ENCODE measurements at places on chromosomes 5 and 9. TPM values are rescaled to one million over a fixed set of nuclear protein-coding genes. Genes with fewer than 3 reads are reported as not detected.
A peak's percentile ranks its signal among the peaks of the same experiment; 100 is the strongest.

IRGM gene
- polyA plus RNA-seq = not detected

TAF11L10 gene
- polyA plus RNA-seq = not detected

ANGPTL2 gene
- 0.69 TPM for polyA plus RNA-seq

TERT gene
- polyA plus RNA-seq = not detected

TRIO gene
- polyA plus RNA-seq = 53.2 TPM

SPATA31C1 gene
- not detected for polyA plus RNA-seq

SCAMP1 gene
- 3.9 TPM for polyA plus RNA-seq

PROB1 gene
- polyA plus RNA-seq = 0.69 TPM

NEURL1B gene
- 12.6 TPM for polyA plus RNA-seq

FAM219A gene
- 3.2 TPM for polyA plus RNA-seq

DOCK8 gene
- polyA plus RNA-seq = 22.8 TPM

CDK5RAP2 gene
- polyA plus RNA-seq = 11.4 TPM

DOK3 gene
- polyA plus RNA-seq = 3.0 TPM

WWC1 gene
- 15.0 TPM for polyA plus RNA-seq

DNA sequence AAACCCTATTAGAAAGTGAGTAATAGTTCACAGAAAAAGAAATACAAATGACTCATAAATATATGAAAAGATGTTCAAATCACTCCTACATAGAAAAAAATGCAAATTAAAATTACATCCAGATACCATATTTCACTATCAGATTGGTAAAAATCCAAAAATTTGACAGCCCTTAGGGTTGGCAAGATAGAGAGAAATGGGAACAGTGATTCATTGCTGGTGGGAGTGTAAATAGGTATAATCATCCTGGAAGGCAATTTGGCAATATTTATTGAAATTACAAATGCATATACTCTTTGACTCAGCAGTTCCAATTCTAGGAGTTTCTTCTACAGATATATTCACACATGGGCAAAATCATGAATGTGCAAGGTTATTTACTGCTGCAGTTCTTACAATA is 273.5 kb downstream of the NR2F1-AS1 start:
- no peak for DNase-seq

DNA sequence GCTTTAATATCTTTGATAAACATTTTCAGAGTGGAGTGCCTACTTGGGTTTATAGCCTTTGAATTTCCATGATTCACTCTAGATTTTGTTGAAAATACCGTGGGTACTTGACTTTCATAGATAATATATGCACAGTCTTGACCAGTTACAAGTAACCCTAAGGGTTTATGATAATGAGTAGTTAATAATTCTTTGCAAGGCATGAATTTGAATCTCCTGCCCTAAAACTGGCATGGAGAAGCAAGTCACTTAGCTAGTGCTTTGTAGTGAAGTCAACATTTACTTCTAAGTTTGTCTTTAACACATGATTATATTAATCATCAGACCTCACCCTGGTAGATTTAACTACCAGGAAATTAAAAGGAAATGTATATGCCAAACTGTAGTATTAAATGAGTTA is 115.8 kb downstream of the CWC27 start:
- no peak for DNase-seq

- DNase-seq = peak; percentile 30
These were observed 89.4 kb upstream of the SH3PXD2B start for GRCh38 chr5:172543484-172544298.

- DNase-seq = no peak
These were observed 157.8 kb downstream of the KCTD16 start for GRCh38 chr5:144328494-144328893.

- no peak for DNase-seq
These were observed 58.4 kb downstream of the COL23A1 start for GRCh38 chr5:178531786-178532185.

DNA sequence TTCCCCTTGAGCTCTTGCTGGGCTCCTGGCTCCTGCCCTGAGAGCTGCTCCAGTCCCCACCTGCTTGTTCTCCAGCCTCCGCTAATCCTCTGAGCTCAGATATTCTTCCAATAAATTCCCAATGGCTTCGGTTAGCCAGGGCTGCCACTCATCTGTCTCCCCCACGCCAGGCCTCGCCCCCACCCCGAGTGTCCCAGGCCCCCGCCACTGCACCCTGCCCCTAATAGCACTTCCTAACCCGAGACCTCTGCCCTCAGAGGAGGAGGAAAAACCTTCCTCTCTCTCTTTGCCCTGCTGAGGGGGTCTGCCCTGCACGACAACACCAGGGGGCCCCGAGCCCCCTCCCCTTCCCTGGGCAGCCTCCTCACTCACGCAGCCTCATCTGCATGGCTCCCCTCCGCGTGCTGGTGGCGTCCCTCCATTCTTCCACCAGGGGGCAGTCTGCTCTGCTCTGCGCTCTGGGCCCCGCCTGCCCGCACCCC is 5.4 kb upstream of the LCN15 start:
- DNase-seq = peak; percentile 58

DNA sequence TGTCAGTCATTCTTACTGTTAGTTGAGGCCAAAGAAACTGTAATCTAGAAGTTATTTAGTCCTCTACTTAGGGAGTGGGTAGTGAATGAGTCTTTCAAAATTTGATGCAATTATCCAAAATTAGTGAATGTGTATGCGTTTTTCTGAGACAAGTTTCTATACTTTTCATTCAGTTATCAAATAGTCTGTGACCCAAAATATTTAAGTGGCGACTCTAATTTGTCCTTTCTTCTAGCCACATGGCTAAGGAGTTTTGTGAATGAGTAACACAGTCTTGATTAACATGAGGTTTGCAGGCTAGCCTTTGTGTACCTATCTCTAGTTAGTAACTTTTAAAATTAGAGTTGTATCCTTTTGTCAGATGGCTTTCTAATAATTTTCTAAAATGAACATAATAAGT is 45.6 kb downstream of the COMMD10 start:
- no peak for DNase-seq

- DNase-seq = no peak
These were observed 1.6 kb downstream of the PHYKPL start for GRCh38 chr5:178230879-178231538.

GRCh38 chr5:1409381-1410110 is 35.7 kb downstream of the SLC6A3 start:
- peak; percentile 52 for DNase-seq

GRCh38 chr5:26737348-26738265 is 300.8 kb downstream of the CDH9 start:
- no peak for DNase-seq

GRCh38 chr9:1096155-1096964 is 46.2 kb downstream of the DMRT2 start:
- no peak for DNase-seq

DNA sequence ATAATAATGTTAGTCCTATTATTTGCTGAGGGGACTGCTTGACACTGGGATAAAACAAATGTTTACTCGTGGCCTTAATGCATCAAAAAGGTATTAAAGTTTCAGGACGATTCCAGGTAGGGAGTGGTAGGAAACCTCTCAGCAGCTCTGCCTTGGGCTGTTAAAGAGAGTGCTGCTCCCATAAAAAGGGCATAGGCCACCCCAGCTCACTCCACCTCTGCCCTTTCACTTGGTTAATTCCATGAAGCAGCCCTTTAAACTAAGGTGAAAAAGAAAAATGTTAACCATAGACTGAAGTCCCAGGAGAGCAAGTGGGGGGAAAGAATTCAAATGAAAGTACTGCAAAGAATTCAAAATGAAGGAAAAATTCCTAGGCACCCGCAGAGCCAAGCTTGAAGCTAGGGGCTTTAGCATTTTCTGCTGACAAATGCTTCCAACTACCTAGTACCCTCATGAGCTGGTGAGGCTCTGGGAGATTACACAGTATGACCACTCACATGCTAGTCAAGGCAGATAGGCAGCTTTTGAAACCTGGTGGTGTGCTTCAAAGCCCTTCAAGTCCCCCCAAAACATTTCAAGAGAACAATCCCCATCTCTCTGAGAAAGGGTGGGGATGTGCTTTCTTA is 8.5 kb downstream of the KLF9 start:
- no peak for DNase-seq

DNA sequence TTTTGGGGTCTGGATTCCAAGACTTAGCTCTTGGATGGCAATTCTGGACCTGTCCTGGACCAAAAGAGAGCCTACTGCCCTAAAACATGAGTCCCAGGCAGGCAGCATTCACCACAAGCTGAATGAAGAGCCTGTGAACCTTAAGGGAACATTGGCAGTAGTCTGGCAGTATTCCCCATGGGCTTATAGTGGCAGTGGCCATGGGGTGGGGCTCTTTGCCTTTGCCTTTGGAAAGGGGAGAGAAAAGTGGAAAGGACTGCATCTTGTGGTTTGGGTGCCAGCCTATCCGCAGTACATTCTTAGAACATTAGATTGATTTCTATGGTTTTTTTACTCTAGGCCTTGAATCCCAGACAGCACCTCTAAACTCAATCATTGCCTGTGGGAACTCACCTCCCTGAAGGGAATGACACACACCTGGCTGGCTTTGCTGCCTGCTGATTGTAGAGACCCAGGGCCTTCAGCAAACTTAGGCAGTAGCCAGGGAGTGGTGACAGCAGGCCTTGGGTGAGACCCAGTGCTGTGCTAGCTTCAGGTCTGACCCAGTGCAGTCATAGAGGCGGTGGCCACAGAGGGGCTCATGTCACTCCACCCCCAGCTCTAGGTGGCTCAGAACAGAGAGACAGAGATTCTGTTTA is 216.3 kb downstream of the CETN3 start:
- no peak for DNase-seq

DNA sequence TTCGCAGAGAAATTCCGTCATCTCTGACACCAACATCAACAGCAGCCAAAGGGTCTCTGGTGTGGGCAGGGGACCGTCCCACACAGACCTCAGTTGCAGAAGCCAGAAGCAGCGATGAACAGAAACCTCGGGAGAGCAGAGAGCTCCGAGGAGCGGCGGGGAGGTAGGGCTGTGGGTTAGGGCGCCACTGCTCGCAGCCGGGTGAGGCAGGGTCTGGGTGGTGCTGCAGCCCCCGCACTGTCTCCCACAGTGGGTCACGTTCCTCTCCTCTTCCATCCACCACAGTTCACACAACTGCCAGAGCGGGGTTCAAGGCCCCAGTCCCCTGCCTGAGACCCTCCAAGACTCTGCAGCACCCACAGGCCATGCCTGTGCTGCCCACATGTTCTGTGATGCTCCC is 99.9 kb downstream of the OLFM1 start:
- no peak for DNase-seq

GRCh38 chr5:141637767-141638419 is 1.1 kb downstream of the RELL2 start:
- peak; percentile 80 for DNase-seq

DNA sequence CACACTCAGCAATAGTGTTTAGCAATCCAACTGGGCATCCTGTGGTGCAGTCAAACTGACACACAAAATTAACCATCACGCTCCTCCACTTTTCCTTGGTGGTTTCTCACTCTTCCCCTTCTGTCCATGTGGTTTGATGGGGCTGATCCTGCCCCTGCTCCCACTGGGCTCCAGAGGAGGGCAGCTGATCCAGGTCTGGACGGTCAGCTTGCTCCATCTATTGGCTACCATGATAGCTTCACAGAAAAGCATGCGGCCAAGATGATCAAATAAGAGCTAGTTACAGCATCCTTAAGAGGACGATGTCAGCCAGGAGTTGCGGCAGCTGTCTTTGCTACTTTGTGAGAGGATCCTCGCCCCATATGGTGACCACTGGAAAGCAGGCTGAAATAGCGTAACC is 29.6 kb upstream of the RANBP17 start:
- DNase-seq = no peak

GRCh38 chr9:83988411-83988810 is 7.8 kb downstream of the RMI1 start:
- DNase-seq = no peak

GRCh38 chr9:81534138-81534875 is 155.0 kb downstream of the TLE1 start:
- DNase-seq = no peak

DNA sequence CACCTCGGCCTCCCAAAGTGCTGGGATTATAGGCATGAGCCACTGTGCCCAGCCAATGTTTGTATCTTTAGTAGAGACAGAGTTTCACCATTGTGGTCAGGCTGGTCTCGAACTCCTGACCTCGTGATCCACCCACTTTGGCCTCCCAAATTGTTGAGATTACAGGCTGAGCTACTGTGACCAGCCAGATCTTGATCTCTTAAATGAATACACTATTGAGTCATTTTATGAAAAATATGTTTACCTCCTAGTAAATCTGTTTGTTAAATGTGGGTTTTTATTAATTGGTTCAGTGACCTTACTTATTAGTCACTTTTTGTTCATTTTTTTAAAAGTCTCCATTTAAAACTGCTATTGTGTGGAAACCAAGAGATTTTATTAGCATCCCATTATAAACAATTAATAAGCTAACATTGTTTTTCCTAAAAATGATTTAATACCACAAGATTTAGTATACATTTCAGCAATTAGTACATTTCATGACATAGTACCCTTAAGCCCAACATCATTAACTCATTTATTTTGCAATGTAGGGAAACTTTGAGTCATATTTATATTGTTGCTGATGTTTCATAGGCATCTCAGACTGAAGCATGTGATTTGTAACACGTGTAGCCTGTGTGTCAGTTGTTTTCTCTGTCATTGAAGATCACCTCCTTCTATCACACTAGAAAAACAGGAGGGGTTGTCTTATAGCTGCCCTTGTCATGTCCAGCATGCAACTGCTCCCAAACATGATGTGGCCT is 261.2 kb downstream of the TAF11L14 start:
- no peak for DNase-seq

DNA sequence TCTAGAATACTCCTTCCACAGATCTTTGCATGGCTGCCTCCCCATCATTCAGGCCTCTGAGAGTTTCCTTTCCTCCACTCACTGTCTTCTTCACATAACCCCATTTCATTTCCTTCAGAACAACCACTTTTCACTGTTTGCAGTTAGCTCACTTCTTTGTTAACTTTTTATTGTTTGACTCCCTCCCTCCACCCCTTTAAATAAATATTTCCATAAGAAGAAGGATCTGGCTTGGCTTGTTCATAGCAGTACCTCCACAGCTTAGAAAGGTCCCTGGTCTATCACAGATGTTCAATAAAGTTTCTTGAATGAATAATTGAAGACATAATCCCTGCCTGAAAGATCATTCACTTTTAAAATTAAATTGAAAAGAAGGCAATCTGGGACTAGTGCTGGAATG is 661.6 kb downstream of the ACTL7B start:
- no peak for DNase-seq

DNA sequence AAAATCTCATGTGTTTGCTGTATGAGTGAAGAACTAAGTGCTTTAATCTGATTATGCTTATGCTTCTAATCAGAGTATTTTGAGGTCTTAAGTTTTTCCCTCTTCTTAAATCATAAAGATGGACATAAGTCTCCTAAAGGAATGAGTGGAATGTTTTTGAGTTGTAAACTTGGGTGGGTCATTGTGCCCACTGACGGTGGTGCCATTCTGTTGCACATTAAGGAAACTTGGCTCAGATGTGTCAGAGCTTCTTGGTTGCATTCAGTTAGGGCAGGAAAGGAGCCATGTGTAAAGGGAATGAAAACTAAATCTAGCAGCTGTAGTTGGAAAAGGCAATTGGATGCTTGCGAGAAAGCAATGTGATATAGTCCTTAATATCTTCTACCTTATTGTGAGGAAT is 256.6 kb downstream of the FANCC start:
- no peak for DNase-seq

- no peak for DNase-seq
These were observed 72.9 kb downstream of the ZNF622 start for GRCh38 chr5:16392718-16393117.

GRCh38 chr9:91178281-91179236 is 183.2 kb downstream of the AUH start:
- no peak for DNase-seq

GRCh38 chr5:171984748-171985419 is 21.6 kb downstream of the FBXW11 start:
- no peak for DNase-seq

GRCh38 chr9:82209797-82210470 is 221.4 kb downstream of the SPATA31D1 start:
- DNase-seq = no peak
